IPS-NIHi11 (cell line): ENCODE measurements at places on chromosomes 2 and 18.

DNA sequence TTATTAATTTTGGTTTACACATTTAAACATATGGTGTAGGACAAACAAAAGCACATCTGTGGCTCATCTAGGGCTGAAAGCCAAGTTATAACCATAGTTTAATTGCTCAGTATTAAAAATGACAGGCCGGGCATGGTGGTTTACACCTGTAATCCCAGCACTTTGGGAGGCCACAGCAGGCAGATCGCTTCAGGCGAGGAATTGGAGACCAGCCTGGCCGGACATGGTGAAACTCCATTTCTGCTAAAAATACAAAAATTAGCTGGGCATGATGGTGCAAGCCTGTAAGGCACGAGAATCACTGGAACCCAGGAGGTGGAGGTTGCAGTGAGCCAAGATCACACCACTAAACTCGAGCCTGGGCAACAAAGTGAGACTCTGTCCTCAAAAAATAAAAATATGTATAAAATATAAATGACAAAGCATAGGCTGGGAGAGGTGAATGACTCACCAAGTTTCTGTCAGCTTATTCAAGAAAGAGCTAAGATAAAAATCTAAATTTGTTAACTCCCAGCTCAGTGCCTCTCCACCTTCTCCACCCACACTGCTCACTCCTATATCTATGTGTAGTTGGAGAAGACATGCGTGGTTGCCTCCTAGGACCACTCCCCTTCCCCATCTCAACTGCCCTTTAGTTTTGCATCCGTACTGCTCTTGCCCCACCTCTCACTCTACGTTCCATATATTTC, 79.2 kb upstream of the PID1 start:
- no peak for DNase-seq

- peak; percentile 65 for DNase-seq
Observed at GRCh38 chr2:127175041-127175721, 44.9 kb downstream of the CYP27C1 start.

DNA sequence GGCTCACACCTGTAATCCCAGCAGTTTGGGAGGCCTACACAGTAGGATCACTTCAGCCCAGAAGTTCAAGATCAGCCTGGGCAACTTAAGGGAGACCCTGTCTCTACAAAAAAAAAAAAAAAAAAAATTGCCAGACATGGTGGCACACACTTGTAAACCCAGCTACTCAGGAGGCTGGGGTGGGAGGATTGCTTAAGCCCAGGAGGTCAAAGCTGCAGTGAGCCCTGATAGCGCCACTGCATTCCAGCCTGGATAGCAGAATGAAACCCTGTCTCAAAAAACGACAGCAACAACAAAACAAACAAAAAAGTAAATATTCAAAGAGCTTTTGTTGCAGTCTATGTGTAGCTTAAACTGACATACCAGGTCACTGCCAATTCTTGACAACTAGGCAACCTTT, 63.1 kb upstream of the TANK start:
- DNase-seq: no peak

DNA sequence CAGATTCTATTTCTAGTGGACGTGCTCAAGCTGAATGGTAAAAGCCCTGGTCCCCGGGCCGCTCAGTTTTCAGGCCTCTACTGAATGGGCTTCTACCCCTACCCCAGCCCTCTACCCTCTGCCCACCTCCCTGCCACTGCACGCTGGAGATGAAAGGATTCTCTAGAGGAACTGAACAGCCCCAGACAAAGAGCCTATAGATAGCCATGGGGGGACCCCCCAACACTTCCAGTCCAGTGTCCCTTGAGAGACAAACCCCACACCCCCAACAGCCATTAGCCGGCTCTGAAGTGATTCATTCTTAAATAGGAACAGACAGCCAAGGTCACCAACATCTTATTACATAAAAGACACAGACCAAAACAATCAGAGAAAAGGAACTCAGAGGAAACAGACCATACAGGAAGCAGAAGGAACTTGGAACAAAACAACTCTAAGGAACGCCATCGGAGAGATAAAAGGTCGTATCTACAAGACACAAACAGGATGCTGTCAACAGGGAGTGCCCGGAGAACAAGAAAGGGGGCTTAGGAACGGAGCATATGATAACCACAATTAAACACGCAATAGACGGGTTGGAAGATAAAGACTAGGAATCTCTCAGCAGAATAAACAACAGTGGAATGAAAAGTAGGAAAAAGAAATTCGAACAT, 23.5 kb downstream of the TMEM37 start:
- DNase-seq: no peak

DNA sequence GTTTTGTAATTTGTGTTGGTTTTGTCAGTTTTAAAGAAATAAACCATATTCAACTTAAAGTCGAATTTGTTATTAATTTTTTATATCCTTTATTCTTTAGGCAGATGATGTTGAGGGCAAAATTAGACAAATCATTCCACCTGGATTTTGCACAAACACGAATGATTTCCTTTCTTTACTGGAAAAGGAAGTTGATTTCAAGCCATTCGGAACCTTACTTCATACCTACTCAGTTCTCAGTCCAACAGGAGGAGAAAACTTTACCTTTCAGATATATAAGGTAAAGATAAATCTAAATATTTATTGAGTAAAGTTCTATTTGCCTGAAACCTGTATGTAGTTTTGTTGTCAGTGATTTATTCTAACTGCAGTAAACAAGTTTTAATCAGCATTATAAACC, 34.5 kb upstream of the METAP1D start:
- no peak for DNase-seq

DNA sequence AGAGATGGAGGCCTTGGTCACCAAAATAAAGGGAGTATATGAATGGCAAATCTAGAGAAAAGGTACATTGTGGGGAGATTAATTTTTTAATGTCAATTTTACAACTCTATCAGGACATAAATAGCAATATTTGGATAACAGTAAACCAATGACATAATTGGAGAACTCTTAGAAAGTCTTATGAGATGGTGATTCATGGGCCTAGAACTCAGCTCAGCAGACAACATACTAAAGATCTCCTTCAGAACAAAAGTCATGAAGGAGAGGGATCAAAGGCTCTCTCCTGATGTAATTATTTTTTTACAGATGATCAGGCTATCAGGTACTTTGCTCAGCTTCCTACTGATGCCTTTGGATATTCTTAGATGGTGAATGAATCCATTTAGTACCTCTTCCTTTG, 90.0 kb downstream of the CRACDL start:
- DNase-seq: no peak

- DNase-seq: no peak
Observed at GRCh38 chr2:189411860-189412259, 29.4 kb upstream of the WDR75 start.

DNA sequence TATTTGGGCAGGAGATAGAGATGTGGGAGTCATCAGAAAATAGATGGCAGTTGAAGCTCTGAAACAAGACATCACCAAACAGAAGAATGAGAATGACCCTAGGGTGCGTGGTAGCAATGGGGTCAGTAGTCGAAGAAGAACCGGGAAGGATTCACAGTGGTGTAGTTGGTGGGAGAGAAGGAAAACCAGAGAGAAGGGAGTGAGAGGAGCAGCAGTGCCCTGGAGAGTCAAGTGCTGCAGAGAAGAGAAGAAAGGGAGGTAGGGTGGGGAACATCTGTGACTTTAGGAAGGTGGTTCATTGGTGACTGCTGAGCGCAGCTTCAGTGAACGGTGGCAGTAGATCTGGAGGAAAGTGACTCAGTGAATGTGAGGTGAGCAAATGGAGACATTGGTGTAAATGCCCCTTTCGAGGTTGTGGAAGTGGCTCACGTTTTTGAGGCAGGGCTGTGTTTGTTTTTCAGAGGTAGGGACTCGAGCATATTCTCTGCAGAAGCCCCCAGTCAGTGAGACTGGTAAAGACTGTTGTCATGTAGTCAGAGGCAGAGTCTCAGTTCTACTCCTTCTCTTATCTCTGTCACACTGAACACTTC, 36.4 kb downstream of the CDC42EP3 start:
- no peak for DNase-seq

- no peak for DNase-seq
Observed at GRCh38 chr18:76431437-76432273, 63.4 kb downstream of the ZNF516 start.

DNA sequence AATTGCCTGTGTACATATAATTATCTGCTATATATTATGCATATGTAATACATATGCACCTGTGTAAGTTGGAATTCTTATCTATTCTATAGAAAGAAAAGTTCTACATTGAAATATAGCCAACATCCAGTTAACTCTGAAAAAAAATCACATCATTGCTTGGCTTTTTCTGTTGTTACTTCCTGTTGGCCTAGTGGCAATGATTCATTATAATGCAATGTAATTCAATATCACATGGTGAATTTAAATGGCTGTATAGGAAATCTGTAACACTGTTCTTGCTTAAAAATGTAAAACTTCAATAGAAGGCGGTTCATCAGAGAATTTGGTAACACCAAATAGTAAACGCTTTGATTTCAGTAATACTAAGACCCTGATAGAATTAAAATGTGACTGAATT, 44.5 kb upstream of the MAP4K3 start:
- peak; percentile 26 for DNase-seq

DNA sequence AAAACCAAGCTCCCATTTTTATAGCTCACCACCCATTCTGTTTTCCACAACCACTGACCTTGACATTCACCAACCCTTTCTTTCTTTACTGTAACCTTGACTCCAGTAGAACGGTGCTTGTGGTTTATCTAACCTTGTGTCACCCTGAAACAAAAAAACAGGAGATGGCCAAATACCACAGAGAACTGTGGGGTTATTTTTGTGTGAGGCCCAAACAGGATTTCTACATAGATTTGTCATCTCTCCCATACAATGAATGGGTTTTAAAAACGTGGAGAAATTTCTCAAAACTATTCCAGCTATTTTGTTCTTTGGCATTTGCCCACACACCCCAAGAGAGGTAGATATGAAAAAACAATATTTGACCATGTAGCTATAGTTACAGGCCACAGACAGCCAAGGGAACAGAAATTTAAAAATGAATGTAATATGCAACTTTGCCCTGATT, 231.3 kb upstream of the TANK start:
- DNase-seq: no peak

- DNase-seq: no peak
Observed at GRCh38 chr2:235849489-235849888, 318.7 kb downstream of the GBX2 start.

DNA sequence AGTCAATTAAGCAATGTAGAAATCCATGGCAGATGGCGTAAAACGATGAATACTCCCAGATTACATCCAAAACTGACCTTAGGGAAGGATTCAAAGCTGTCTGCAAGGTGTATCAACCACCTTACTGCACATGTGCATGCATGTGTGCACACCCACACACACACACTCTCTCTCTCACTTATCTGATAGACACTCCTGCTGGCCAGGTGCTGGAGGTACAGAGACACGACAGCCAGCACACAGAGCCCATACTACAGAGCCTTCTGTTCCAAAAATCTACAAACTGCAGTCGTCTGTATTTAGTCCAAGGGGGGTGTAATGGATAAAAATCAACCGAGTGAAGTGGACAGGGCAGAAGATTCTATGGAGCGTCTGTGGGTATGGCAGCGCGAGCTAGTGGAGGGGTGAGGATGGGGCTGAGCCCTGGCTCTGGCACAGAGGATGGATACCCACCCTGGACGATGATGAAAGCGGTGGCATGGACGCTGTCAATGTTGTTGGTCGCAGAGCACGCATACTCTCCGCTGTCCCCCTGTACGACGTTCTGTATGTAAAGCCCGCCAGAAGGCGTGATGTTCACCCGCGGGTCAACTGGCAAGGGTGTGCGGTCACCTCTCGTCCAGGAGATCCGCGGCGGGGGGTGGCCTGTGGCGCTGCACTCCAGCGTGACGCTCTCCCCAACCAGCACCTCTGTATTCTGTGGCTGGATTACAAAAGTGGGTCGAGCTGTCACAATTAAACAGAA, 78.4 kb downstream of the PXDN start:
- DNase-seq: no peak

- no peak for DNase-seq
Observed at GRCh38 chr2:44566059-44566458, 204.3 kb downstream of the CAMKMT start.

DNA sequence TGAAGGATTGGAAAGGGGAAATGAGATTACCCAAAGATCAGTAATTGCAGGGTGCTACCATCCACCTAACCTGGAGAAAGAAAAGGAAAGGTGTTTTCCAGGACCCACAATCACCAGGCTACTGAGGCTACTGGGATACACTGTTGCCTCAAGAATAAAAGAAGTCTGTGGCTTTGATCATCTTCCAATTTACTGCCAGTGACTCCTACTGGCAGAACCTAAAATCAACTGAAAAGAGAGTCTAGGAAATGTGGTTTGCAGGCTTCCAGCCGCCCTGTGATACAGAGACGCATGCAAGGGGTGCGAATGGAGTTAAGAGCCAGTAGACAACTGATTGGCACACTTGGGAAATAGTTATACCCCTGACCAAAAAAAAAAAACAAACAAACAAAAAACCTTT, 16.6 kb upstream of the TTL start:
- peak; percentile 45 for DNase-seq

DNA sequence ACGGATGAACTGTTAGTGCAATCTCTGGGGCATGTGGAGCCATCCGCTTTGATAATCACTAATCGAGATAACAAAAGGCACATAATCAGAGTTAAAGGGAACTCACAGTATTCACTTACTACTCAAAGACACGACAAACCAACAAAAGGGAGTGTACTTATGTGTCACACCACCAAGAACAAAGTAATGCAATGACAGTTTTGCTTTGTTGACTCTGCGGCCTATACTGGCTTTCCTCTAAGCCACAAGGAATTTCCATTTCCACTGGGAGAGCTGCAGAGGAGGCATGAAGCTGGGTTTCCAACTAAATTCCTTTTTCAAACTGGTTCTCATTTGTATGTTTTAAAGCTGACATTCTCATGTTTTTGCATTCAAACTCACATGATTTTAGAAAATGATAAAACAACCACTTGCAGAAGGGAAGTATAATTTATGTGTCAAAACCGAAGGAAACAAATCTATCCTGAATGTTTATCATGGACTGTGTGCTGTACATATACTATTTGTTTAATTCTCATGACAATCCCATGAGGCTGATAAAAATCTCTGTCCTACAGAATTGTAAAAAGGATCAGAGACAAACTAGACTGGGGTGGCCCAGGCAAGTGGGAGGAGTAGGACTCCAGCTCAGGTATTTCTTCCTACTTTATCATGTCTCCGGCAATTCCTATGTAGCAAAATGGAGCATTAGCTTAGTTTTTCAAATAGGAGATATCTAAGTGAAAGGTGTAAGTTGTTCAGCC, 149.6 kb upstream of the SMAD7 start:
- no peak for DNase-seq
